ENCODE measurements at places on chromosomes 5 and 9.

DNA sequence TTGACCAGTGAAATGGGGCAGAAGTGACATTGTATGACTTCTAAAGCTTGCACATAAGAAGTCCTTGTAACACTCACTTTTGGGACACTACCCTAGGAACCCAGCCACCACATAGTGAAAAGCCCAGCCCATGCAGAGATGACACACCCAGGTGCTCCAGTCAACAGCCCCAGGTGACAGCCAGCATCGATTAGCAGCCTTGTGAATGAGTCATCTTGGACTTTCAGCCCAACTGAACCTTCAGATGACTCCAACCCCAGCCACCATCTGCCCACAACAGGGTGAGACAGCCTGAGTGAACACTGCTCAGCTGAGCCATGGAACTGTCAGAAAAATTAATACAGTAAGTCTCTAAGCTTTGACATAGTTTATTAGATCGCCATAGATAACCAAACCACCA, 458.6 kb downstream of the ZSWIM6 start:
- no peak for DNase-seq

DNA sequence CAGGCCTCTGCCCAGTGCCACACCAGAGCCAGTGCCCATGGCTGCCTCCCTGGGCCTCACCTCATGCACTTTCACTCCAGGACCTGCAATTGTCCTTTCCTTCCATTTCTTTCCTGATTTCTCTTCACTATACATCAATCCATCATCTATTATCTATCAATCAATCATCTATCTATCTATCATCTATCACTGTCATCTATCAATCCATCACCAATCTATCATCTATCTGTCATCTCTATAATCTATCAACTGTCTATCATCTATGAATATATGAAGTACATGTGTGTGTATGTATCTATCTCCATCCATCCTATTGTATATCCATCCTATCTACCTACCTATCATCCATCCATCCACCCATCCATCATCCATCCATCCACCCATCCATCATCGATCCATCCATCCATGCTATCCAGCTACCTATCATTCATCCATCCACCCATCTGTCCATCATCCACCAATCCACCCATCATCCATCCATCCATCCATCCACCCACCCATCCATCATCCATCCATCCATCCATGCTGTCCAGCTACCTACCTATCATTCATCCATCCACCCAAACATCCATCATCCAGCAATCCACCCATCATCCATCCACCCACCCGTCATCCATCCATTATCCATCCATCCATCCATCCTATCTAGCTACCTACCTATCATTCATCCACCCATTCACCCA, 26.9 kb downstream of the SLC6A3 start:
- no peak for DNase-seq

DNA sequence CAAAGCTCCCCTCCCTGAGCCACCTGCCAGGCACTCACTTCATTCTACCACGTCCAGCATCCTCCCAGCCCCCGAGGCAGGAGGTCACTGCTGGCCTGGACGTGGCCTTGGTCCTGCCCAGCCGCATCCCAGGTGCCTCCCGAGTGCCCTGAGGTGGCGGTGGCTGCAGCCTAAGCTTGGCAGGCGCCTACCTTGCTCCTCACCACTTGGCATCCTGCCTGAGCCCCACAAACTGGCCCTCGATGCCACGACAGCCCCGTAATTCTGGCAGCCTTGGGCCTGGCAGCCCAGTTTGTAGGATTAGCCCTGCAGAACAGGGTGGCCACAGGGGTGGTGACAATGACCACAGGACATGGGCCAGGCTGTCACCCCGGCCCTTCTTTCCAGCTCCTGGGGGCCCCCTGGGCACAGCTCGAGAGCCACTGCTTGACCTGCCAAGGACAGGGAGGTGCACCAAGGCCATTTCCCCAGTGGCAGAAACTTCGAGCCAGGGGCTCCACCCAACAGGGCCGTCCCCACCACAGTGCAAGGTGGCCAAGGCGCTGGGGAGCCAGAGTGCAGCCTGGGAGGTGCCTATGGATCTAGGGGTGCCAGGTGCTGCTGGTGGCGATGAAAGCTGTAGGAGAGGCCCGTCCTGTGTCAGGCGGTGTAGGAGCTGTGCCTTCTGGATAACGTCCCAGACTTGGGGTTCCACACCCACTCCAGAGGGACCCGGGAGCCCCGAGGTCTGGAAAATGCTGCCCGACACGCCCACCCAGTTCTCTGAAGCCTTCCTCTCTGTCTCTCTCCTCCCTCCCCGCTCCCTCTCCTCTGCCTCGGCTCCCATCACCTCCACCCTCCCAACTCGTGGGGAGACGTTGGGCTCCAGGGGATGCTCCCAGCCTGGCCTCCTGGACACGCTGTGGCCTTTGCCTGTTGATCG, 18.4 kb downstream of the NKD2 start:
- DNase-seq: no peak

GRCh38 chr5:117380316-117380715, 805.7 kb upstream of the SEMA6A start:
- no peak for DNase-seq

DNA sequence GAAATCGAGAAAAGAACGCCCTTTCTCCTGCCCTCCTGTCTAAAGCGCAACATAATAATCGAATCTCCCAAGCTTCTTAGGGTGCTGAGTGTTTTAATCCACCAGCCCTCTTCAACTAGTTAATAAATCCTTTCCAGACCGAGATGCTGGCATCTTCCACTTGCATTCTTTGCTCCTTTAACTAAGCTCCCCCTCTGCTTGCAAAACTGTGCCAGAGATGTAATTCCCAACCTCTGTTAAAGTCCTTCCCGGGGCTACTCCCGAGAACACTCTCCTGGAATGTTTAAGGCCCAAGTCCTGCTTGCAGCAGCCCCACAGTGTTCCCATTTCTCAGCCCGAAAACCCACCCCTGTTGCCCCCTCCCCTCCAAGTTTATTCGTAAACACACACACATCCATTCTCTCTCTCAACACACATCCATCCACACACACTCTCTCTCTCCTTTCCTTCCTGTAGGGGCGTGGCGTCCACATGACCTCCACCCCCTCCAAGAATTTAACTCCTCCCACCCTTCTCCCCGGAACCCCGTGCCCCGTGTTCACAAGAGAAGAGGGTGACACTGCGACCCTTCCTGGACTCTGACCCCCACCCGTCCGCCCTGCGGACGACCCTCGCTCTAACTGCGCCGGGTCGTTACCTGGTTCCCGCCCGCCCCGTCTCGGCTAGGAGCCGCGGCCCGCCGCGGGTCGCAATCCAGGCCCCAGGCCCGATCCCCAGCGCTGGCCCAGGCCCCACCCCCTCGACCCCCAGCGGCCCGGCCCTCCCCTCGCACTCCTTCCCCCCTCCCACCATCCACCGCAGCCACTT, 7.0 kb upstream of the MGAT1 start:
- peak; percentile 81 for DNase-seq

Data from NCI-H774 (cell line).